ENCODE measurements at places on chromosomes 13 and 19.
A peak's percentile ranks its signal among the peaks of the same experiment; 100 is the strongest.

DNA sequence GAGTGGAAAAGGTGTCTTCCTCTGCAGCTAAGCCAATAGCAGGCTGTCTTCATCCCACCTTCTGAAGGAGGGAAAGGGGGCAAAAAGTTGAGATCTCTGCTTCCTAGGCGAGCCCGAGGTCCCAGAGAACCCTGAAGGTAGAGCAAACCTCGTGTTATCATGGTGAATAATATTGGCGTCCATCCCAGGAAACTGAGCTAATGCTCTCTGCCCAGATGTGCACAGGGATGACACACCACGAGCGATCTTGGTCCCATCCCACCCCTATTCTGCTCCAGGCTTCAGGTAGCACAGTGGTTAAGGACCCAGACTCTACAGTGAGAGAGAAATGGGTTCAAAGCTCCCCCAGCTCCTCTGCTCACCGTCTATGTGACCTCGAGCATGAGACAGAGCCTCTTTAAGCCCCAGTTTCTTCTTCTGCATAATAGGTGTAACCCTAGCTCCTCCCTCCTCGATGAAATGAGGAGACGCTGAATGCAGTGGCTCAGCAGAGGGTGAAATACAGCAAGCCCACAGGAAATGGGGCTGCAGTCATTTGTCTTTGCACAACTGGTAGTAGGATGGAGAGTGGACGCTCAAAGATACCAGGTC is 9.9 kb upstream of the CEACAM20 start:
- DNase-seq: no peak

DNA sequence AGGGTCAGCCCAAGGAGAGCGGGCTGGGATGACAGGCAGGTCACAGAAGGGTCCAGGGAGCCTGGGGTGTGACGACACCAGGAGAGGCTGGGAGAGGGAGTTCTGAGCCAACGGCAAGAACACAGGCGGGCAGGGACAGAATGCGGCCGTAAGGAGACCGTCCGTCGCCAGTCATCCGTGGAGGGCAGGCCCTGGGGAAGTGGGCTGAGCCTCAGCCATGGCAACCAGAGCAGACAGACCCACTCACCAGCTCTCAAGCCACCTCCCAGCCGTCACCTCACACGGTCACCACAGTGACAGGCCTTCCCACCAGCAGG is 3.7 kb upstream of the TMEM86B start:
- DNase-seq: no peak

GRCh38 chr13:104592127-104592526 is 1525.9 kb upstream of the SLC10A2 start:
- DNase-seq: peak; percentile 79

- no peak for DNase-seq
These were observed 114.3 kb downstream of the ESD start for GRCh38 chr13:46682707-46683106.

- DNase-seq: no peak
These were observed 441 bp upstream of the ZNF559 start for GRCh38 chr19:9323557-9323918.

DNA sequence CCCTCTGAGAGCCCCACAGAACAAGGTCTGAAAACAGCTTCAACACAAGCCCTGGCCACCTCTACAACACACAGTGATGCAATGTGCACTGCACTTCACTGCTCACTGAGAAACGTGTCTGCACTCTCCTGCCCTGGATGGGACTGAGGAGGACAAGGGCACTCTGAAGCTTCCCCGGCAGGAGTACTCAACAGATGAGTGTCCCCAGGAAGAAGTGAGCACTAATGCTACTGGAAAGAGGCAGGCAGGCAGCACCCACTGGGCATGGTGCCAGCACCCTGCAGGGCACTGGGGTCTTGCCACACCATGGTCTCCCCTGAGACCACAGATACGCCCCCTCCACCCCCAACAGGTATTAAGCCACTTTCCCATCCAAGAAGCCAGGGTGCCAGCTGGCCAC is 17.7 kb upstream of the SLC35E1 start:
- no peak for DNase-seq

DNA sequence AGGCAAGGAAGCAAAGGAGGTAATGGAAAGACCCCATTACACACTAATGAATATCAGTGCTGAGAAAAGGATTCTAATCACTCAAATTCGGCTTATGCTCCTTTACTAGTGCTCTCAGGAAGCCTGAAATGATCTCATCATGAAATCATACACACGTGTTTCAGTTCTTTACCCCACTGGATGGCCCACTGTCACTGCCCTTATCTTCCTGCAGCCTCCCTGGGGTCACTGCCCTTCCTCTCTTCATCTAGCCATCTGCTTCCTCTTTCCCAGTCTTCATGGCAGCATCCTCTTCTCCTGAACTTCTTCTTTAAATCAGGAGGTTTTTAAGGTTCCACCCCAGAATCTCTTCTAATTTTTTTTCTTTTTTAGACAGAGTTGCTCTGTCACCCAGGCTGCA is 27.9 kb upstream of the EEF1AKMT1 start:
- no peak for DNase-seq

- no peak for DNase-seq
These were observed 313.1 kb upstream of the MAB21L1 start for GRCh38 chr13:35789335-35790165.

GRCh38 chr19:21593934-21594820 is 88.8 kb downstream of the ZNF429 start:
- no peak for DNase-seq

- DNase-seq: no peak
These were observed 61.1 kb upstream of the KPNA3 start for GRCh38 chr13:49853535-49853934.

- DNase-seq: no peak
These were observed 302.9 kb downstream of the DCT start for GRCh38 chr13:94176561-94176960.

GRCh38 chr19:38519168-38519567 is 85.7 kb downstream of the RYR1 start:
- no peak for DNase-seq
